Stimulated activated CD4-positive, alpha-beta T cell treated with anti-CD3 and anti-CD28 coated beads, TNF-alpha, amount 100 ng/mL, for 4 hours (primary cell): ENCODE measurements at places on chromosomes 2 and 18.

GRCh38 chr2:43138441-43138840 lies 88.0 kb downstream of the ZFP36L2 start:
- DNase-seq, result no peak

DNA sequence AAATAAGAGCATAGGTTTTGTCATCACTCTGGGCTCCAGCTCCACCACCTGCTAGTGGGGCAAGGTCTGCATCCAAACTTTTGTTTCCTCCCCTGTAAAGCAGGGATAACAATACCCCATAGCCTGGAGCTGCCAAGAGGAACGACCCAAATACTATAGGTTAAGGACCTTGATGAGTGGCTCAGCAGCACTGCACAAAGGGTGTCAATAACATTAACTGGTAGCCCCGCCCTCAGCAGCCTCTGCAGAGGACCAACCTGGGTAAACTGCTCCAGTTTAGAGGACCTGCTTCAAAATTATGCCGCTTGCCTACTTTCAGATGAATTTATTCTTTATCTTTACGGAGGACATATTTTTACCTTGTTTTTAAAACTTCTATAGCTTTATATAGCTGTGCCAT lies 65.8 kb upstream of the RIOK3 start:
- no peak for DNase-seq

GRCh38 chr2:234995332-234996068 lies 43.7 kb downstream of the SH3BP4 start:
- DNase-seq, result no peak

DNA sequence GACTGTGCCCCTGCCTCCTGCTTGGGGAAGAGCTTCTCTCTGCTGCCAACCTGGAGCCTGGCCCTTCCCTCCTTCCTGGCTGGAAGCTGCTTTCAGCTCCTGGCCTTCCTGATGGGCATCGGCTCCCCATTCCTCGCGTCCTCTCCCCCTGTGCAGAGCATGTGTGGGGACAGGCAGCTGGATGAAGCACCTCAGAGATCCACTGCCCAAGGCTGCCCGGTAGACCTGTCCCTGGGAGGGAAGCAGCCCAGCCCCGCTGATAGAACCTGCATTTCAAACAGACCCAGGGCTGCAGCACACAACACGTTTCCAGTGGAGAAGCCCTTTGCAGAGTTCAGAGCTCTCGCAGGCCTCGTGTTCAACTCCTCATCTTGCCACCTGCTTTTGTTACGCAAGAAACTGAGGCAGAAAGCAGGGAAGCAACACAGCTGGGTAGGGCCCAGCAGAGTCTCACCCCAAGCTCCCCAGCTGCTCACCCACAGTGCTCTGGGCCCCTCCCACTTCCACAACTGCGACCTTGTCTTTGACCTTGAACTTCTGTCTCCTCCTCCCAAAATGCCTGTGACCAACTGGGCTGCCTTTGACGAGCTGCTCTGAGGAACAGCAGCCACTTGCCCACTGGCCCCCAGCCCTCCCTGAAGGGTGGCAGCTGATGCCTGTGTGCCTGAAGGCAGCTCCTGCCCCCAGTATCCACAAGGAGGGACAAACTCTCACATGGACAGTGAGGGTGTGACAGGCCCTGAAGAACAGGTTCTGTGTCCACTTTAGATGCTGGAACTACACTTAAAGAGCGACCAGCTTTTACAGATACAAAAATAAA lies 65.5 kb downstream of the PARD6G start:
- DNase-seq, result no peak

- DNase-seq, result peak; percentile 14
Measured at GRCh38 chr18:46250084-46250811, 146.1 kb downstream of the HAUS1 start.

DNA sequence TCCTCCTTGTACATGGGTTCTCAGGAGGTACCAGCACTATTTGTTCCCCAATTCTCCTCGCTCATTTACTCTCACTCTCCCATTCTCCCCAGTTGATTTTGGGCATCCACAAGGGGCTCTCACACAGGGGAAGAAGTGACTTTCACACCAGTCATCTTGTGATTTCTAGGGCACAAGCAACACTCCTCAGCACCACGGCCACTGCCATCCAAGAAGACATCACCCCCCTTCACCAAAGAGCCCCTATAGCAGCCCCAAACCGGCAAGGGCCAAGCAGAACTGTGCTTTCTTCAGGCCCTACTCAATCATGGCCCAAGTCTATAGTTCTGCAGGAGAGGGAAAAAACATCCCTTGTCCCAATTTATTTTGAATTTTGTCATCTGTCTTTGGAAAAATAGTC lies 209.2 kb upstream of the ARL4C start:
- no peak for DNase-seq
